ENCODE measurements at places on chromosomes 2 and 18. TPM values are rescaled to one million over a fixed set of nuclear protein-coding genes. Genes with fewer than 3 reads are reported as not detected.

Gene CD207
- not detected for polyA plus RNA-seq

Gene ZFAND2B
- polyA plus RNA-seq: 7.7 TPM

Gene CRIM1
- polyA plus RNA-seq: 4.4 TPM

Gene CD226
- 0.10 TPM for polyA plus RNA-seq

Gene CD8A
- polyA plus RNA-seq: 4.4 TPM

Gene SERPINB13
- polyA plus RNA-seq: not detected

Gene ABHD3
- 98.1 TPM for polyA plus RNA-seq

Gene GPR155
- 25.8 TPM for polyA plus RNA-seq

Gene TMEM18
- polyA plus RNA-seq: 88.7 TPM

Gene CACNB4
- polyA plus RNA-seq: 169 TPM

Gene CHAC2
- 6.1 TPM for polyA plus RNA-seq

Gene TUBA3E
- 0.20 TPM for polyA plus RNA-seq

Gene CNTNAP5
- polyA plus RNA-seq: 40.2 TPM

Gene NTSR2
- 1.7 TPM for polyA plus RNA-seq

Gene PFN4
- polyA plus RNA-seq: not detected

Gene SGO2
- 10.3 TPM for polyA plus RNA-seq

Gene TMEM150A
- polyA plus RNA-seq: 0.46 TPM

Gene KLHL29
- 3.2 TPM for polyA plus RNA-seq

Gene CFC1
- polyA plus RNA-seq: 0.39 TPM

Gene CD8B2
- not detected for polyA plus RNA-seq

Gene PARD6G
- not detected for polyA plus RNA-seq

Gene INHBB
- polyA plus RNA-seq: 8.0 TPM

Gene DCC
- 2.2 TPM for polyA plus RNA-seq

Gene UGT1A3
- polyA plus RNA-seq: not detected

Gene HOXD9
- polyA plus RNA-seq: not detected

Gene CYP26B1
- 1.1 TPM for polyA plus RNA-seq

Gene TMEM37
- polyA plus RNA-seq: not detected

Gene DNAJB2
- polyA plus RNA-seq: 37.3 TPM

Gene OTOS
- not detected for polyA plus RNA-seq

Gene PROC
- not detected for polyA plus RNA-seq

Gene LINC00305
- not detected for polyA plus RNA-seq

Gene IL1B
- polyA plus RNA-seq: not detected
